ENCODE measurements at places on chromosomes 1 and 21.

DNA sequence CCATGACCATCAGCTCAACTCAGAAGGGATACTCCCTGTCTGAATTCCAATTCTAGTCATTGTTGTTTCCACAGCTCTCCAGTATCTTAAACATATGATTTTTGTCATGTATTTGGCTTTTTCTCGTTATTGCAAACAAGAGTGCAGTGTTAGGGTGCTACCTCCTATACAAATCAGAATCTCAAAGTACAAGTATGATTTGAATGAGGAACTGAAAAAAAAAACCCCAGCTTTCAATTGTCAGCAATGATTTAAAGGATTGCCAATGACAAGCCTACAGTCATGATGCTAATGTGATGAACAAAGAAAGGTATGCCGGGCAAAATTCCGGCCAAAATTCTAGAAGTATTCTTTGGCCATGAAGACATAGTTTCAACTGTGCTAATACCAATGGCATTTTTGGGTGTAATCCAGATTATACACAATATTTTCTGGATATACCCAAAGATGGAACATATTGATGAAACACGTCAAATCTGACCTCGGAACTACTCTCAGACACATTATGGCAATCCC is 14.9 kb downstream of the TMEM35B start:
- no peak for DNase-seq

DNA sequence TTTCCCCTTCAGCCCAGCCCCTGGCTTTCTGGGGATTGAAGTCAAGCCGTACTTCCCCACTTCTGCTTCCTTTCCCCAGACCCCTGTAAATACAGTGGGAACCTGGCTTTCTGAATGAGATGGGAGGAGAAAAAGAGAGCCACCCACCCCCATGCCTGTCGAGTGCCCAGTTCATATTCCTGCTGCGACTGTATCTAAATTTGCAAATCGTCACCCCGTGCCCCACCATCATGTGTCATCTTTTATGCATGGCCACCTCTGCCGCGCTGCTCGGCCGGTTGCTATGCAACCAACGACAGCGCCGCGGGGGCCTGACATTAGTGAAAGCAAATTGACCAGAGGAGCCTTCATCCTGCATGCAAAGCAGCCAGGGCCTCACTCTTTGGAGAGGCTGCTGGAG is 143.0 kb downstream of the ELAVL4 start:
- no peak for DNase-seq

DNA sequence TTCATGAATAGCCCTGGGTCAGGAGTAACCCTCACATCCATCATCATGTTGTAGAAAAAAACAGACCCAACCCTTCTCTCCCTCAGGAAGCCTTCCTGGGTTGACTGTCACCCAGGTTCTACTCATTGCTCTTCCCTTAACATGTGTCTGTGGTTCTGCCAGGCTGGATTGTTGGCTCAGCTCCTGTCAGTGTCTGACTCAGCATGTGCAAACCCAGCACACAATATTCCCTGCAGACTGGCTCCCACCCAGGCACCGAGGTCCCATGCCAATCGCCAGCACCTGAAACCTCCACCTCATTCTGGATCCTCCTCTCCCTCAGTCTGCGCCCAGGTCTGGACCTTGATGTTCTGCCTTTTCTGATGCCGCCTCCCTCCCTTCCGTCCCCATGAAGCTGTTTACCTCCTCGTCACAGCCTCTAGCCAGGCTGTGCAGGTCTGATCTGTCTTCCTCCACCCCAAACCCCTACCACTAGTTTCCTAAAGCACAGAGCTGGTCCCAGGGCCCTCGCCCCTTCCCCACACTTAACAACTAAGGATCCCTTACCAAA is 4.3 kb upstream of the S100A8 start:
- DNase-seq = no peak

GRCh38 chr1:108561689-108562326 is 1.9 kb downstream of the EEIG2 start:
- DNase-seq = peak; percentile 73

- DNase-seq = no peak
These were observed 381.2 kb upstream of the DUSP10 start for GRCh38 chr1:222123111-222123510.
